ENCODE measurements at places on chromosomes 3 and 15.

GRCh38 chr3:40627095-40627494 lies 102.3 kb downstream of the ZNF621 start:
- no peak overlapping the region for H3K27ac ChIP-seq

- no peaks in the 10 kb centered on the region for H3K36me3 ChIP-seq
- H3K27ac ChIP-seq: no peak overlapping the region
- no peak overlapping the region for H3K4me3 ChIP-seq
- DNase-seq: no peak
- no peaks in the 10 kb centered on the region for H3K27me3 ChIP-seq
Observed at GRCh38 chr3:133159498-133160475, 121.6 kb downstream of the TMEM108 start.

DNA sequence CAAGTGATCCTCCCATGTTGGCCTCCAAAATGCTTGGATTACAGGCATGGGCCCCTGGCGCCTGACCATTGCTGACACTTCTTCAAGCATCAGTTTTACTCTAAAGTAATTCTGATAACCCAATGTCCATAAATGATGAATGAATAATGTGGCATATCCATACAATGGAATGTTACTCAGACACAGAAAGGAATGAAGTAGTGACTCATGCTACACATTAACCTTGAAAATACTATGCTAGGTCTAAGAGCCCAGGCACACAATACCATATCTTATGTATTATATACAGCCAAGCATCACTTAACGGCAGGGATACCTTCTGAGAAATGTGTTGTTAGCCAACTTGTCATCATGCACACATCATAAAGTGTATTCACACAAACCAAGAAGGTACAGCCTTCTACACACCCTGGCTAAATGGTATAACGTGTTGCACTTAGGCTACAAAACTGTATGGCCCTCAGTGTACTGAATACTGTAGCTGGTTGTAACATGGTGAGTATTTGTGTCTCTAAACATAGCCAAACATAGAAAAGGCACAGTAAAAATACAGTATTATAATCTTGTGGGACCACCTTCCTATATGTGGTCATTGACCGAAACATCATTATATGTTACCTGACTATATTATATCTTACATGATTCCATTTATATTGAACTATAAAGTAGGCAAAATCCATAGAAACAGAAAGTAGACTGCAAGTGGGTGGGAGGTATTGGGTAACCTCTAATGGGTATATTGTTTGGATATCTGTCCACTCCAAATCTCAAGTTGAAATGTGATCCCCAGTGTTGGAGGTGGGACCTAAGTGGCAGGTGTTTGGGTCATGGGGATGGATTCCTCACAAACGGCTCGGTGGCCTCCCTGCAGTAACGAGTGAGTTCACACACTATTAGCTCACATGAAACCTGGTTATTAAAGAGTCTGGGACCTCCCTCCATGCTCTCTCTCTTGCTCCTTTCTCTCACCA lies 31.4 kb downstream of the MKRN2 start:
- peaks cover 15% of the 10 kb centered on the region for H3K4me1 ChIP-seq
- H3K36me3 ChIP-seq: peaks cover 95% of the 10 kb centered on the region
- no peak for DNase-seq

GRCh38 chr15:32131803-32132202 lies 101.5 kb downstream of the CHRNA7 start:
- H3K27ac ChIP-seq: no peak overlapping the region
- H3K27me3 ChIP-seq: no peaks in the 10 kb centered on the region
- no peak for DNase-seq
- no peaks in the 10 kb centered on the region for H3K36me3 ChIP-seq

DNA sequence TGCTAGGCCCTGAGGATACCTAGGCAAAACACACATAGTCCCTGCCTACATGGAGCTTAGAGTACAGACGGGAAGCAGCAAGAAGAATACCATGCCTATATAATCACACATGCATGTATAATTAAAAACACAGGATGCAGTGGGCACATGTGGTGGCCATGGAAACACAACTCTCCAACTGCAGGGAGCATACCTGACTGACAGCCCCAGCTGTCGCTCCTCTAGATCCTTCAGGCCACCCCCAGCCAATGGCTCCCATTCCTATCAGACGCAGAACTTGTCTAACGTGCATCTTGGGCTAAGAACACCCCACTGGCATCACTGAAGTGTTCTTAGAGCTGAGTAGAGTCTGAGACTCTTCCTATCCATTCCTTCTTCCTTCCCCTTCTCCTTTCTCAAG lies 125.5 kb upstream of the FRMD4B start:
- H3K36me3 ChIP-seq: no peaks in the 10 kb centered on the region
- no peak overlapping the region for H3K27ac ChIP-seq
- DNase-seq: no peak
- no peaks in the 10 kb centered on the region for H3K4me1 ChIP-seq
- no peak overlapping the region for H3K4me3 ChIP-seq

DNA sequence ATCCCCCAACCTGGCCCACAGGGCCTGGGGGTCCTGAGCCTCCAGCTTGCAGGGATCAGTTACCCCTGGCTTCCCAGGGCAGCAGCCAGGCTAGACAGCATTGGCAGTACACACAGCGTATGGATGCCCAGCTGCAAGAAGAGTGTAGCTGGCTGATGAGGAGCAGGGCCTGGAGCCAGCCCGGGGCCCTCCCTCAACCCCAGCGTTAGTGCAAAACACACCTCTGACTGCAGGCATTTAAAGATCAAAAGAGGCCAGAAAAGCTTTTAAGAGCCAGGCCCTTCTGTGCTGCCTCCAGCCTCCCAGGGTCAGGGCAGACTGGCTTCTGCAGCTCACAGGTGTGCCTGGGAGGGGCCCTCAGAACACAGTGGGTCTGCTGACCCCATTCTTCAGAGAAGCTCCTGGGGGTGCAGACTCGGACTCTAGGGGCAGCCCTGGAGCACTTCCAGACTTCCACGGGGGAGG lies 110.6 kb downstream of the ETFA start:
- H3K36me3 ChIP-seq: peaks cover under 1% of the 10 kb centered on the region
- no peak for DNase-seq
- H3K27ac ChIP-seq: no peak overlapping the region
- no peaks in the 10 kb centered on the region for H3K27me3 ChIP-seq
- H3K4me3 ChIP-seq: no peak overlapping the region
- H3K4me1 ChIP-seq: no peaks in the 10 kb centered on the region
